Activated CD4-positive, alpha-beta T cell treated with anti-CD3 and anti-CD28 coated beads for 4 hours (primary cell): ENCODE measurements at places on chromosomes 12 and 14.
A peak's percentile ranks its signal among the peaks of the same experiment; 100 is the strongest.

GRCh38 chr14:52283099-52283498, 15.6 kb downstream of the PTGDR start:
- no peak for DNase-seq

- no peak for DNase-seq
Observed at GRCh38 chr12:25388183-25388582, 137.5 kb upstream of the KRAS start.

DNA sequence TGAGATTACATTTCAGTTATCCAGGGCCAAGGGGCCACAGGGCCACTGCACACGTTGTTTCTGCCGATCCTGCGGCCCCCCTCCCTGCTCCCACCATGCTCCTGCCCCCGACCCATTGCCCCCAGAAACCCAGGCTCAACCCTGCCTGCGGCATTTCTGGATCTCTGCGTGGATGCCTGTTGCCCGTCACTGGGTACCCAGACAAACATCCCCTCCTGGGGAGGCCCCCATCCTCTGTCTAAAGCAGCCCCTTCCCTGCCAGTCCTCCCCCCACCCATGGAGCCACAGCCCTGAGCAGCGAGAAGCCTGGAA, 326.4 kb upstream of the SFSWAP start:
- no peak for DNase-seq

GRCh38 chr14:79786522-79786921, 424.8 kb downstream of the DIO2 start:
- DNase-seq = no peak

GRCh38 chr12:79873201-79873600, 61.7 kb downstream of the PPP1R12A start:
- DNase-seq = no peak

DNA sequence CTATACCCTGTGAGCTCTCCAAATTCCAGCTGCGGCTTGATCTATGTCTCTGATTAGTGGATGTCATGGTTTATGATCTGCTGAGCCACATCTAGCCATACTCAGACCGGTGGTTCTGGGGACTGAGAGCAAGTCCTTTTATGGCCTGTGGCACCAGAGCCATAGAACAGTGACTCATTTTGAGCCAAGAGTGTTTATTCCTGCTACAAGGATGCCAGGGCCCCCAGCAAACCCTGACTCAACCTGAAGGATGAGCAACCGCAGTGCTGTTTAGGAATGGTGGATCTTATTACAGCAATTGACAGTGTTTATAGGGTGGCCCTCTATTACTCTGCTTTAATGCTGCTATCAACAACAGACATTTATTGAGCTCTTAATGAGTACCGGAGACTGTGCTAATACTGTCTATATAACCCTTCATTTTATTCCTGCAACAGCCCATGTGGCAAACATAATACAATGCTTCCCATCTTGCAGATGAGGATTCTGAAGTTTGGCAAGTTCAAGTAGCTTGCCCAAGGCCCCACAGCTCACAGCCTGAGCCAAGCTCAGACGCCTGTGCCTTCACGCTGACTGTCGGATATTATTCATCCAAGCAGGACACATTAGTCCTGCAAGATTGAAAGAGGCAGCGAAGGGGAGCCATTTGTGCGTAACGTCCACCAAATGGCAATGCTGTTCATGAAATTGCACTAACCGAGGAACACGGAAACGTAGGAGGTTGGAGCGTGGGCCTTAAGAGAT, 273.6 kb upstream of the PWP1 start:
- no peak for DNase-seq

DNA sequence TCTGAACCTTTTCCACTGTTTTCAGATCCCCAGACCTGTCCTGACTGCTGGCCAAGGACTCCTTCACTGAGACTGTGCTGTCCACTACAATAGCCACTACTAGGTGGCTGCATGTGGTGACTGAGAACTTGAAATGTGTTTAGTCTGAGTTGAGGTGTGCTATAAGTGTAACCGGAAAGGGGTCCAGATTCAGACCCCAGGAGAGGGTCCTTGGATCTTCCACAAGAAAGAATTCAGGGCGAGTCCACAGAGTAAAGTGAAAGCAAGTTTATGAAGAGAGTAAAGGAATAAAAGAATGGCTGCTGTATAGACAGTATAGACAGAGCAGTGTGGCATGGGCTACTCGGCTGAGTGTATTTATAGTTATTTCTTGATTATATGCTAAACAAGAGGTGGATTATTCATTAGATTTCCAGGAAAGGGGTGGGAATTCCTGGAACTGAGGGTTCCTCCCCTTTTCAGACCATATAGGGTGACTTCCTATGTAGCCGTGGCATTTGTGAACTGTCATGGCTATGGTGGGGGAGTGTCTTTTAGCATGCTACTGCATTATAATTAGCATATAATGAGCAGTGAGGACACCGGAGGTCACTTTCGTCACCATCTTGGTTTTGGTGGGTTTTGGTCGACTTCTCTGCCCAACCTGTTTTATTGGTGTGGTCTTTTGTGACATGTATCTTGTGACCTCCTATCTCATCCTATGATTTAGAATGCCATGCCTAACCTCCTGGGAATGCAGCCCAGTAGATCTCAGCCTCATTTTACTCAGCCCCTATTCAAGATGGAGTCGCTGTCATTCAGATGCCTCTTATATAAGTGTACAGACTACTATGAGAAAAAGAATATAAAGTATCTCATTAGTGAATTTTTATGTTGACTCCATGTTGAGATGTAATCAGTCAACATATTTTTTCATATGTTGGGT, 70.0 kb upstream of the SRSF5 start:
- peak; percentile 43 for DNase-seq

- no peak for DNase-seq
Observed at GRCh38 chr12:106238146-106238545, 9.7 kb downstream of the CKAP4 start.

GRCh38 chr12:24555730-24556129, 393.2 kb downstream of the BCAT1 start:
- no peak for DNase-seq

GRCh38 chr12:125124320-125124966, 59.2 kb downstream of the AACS start:
- no peak for DNase-seq

DNA sequence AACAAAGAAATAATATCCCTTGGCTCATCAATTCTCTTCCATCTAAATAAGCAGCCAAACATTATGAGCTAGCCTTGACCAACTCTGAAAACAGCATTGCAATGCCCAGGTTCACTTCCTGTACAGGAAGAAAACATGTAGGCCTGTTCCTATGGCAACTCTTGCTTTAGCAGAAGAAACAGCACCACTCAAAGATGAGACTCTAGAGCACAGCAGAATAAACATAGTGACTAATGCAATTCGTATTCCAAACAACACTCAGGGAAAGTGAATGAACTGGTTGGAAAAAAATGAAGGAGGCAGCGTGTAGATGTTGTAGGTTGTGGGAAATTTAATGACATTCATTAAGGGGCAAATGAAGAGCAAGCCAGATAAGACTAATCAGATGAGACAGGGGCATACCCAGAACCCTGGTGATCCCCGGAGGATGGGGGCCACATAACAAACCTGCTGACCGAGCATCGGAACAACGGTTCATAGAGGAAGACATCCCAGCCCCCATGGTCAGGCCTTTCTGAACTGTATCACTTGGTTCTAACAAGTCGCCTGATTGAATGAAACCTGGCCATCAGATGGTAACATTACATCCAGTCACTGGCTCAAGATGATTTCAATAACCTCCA, 9.0 kb downstream of the ARHGDIB start:
- DNase-seq = no peak

DNA sequence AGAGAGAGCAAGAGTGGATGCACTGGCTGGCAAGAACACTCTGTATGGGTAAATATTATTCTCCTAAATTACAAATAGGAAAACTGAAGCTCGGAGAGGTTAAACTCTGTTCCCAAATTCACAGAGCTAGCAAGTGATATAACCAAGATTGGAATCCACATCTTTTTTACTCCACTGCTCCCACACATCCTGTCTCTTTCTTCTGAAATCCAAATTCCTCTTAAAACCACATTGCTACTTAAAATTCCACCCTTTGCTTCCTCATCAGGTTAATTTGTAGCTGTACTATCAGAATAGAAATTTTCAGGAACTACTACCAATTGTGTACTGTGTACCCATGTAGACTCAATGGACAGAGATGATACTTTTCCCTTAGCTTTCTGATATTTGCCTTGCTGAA, 74.4 kb downstream of the ARMH4 start:
- DNase-seq = no peak

- DNase-seq = no peak
Observed at GRCh38 chr12:84436134-84436533, 476.5 kb downstream of the SLC6A15 start.

DNA sequence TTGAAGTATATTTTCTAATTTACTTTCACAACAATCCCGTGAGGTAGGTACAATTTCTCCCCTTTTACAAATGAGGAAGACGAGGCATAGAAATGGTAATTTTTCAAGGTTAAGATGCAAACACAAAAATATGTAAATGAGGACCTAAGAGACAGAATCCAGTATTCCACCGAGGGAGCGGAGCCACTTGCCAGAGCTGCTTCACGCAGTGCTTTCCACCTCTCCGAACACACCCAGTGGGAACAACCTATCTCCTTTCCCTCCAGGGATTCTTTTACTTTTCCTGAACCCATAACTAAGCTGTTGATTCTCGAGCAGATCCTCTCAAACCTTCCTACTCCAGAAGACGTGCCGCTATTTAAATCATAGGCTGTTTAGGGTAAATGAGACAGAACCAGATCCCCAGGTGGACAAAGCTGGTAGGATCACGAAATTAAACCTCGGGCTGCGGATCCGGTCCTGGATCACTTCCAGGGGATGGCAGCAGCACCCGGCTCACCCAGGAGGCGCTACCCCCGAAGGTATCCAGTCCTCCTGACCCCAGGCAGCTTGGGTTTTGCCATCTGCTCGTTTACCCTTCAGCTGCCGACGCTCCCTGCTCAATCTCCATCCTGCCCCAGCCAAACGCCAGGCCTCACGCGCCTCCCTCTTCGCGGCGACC, 1.5 kb downstream of the DDHD1 start:
- DNase-seq = no peak

DNA sequence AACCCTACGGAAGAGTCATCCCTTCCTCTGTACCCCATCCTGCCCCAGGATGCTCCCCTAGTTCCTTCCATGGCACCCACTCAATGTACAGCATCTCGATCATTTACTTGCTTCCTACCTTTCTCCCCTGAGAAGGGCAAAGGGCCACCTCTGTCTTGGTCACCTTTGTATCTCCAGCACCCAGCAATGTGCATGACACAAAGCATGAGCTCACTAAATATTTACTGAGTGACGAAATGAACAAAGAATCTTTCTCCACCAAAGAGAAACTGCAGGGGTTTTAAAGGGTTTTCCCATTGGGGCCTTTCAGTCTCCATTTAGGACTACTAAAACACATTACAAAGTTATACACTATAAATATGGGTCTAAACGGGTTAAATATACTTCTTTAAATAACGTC, 30.6 kb downstream of the ATG14 start:
- no peak for DNase-seq

DNA sequence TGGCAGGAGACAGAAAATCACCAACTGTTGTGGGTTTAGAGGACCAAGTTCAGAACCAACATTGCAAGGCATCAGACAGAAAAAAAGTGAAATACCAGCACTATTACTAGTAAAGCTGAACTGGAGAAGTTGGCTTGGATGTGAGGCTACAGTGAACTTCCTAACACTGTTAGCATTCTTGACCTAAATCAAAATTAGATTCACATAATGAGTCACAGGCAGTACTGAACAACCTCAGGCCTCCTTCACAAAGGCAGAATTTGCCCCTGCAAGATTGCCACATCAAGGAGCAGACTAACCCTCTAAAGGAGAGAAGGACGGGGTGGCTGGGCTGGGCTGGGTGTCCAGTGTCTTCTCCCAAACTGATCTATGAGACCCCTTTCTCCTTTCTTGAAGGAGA, 539.7 kb downstream of the SNAPC1 start:
- no peak for DNase-seq

DNA sequence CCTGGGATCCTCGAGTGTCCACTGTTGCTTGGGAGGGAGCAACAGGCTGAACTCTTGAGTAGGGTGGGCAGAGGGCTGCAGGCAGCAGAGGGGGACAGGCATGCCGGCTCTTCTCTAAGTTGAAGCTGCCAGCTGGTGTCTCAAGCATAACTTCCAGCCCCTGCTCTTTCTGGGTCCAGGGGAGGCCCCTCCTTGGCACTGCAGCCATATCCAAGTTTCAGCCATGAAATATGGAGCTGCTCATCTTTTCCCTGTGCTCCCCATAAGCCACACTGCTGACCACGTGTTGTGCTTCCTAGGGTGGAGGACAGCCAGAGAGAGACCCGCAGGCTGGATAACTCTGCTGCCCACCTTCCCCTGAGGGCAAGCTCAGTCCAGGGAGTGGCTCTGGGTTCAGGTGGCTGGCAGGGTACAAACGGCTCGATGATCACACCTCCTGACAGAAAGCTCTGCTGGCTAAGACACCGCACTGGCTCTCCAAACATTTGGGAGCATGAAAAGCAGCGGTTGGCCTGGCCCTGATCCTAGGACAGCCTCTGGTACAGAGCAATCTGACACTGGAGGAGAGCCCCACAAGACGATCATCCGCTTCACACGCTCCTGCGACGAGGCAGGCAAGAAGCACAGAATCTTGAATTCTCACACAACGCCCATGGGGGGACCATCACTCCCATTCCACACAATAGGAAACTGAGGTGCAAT, 79.6 kb downstream of the PITPNM2 start:
- no peak for DNase-seq

DNA sequence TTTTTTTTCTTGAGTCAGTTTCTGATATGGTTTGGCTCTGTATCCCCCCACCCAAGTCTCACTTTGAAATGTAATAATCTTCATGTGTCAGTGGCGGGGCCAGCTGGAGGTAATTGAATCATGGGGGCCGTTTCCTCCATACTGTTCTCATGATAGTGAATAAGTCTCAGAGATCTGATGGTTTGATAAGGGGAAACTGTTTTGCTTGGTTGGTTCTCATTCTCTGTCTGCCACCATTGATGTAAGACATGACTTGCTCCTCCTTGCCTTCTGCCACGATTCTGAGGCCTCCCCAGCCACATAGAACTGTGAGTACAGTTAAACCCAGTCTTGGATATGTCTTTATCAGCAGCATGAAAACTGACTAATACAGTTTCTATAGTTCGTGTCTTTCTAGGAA, 42.9 kb downstream of the WNK1 start:
- DNase-seq = peak; percentile 76

DNA sequence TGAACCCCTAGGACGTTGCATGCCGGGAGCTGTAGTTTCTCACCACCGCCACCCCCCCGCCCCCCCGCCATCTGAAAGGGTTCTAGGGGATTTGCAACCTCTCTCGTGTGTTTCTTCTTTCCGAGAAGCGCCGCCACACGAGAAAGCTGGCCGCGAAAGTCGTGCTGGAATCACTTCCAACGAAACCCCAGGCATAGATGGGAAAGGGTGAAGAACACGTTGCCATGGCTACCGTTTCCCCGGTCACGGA, 501 bp upstream of the HSP90B1 start:
- DNase-seq = no peak

DNA sequence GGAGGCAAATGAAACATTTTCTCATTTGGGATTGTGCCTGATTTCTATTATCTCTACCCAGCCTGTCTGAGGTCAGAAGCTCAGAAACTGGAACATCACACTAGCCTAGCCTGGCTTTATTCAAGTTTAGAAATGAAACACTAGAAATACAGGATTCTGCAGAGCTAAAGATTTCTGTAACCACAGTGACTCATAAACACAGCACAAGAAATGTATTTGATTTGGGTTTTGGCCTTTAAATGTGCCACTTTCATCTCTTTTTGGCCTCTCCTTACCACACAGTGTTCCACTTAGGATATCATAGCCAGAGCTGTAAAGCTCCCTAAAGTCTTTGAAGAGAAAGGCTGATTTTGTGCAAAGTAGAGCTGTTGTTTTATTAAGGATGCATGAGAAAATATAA, 307.5 kb downstream of the EMP1 start:
- DNase-seq = no peak

GRCh38 chr14:47277703-47278102, 397.7 kb downstream of the MDGA2 start:
- no peak for DNase-seq
